ENCODE measurements at places on chromosomes 6 and 20. TPM values are rescaled to one million over a fixed set of nuclear protein-coding genes. Genes with fewer than 3 reads are reported as not detected.

Gene HCRTR2
- total RNA-seq = not detected

- H3K36me3 ChIP-seq = no peaks in the 10 kb centered on the region
- H3K4me3 ChIP-seq = no peak overlapping the region
- no peaks in the 10 kb centered on the region for H3K4me1 ChIP-seq
- H3K27me3 ChIP-seq = no peaks in the 10 kb centered on the region
Observed at GRCh38 chr6:34947561-34947960, 58.5 kb downstream of the ANKS1A start.

Gene MTFR2
- total RNA-seq = 25.2 TPM

Gene BPI
- not detected for total RNA-seq

DNA sequence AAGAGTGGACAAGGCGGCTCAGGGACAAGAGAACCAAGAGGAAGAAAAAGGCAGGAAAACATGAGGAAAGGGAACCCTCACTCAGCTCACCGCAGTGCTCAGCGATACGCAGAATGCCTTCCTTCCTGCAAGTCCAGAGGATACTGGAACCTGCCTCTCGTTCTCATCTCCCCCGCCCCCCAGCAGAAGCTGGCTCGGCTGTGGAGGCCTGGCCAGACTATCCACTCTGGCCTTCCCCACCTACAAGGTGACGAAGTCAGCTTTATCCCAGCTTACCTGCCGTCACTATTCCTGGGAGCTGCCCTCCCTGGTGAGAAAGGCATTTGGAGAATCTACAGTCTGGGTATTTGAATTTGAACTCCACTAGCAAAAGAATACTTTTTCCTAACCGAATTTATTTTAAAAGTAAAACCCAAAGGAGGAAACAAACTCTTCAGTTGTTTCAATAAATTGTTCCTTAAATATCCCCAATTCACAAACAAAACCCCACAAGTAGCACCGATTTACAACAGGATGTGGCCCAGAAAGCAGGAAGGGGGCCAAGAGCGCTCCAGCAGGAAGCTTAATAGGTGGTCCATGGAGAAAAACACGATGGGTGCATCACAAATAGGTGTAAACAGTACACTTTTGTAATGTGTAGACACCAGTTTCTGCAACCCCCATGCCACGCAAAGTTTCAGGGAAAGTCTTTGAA is 2.1 kb upstream of the DIDO1 start:
- no peak for DNase-seq
- H3K27ac ChIP-seq = peak overlapping the region; percentile 85
- peaks cover 11% of the 10 kb centered on the region for H3K36me3 ChIP-seq
- H3K27me3 ChIP-seq = no peaks in the 10 kb centered on the region
- peak overlapping the region; percentile 82 for H3K4me3 ChIP-seq

DNA sequence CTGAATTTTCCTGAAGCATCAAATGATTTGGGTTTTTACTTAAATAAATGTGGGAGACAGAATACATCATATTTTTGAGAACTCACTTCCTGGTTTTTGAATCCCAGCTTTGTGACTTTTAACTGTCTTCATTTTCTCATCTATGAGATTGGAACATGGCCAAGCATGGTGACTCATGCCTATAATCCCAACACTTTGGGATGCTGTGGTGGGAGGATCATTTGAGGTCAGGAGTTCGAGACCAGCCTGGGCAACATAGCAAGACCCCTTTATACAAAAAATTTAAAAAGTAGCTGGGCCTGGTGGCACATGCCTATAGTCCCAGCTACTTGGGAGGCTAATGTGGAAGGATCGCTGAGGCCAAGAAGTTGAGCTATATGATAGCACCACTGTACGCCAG is 122.3 kb downstream of the QKI start:
- H3K36me3 ChIP-seq = peaks cover 22% of the 10 kb centered on the region
- H3K27me3 ChIP-seq = no peaks in the 10 kb centered on the region
- no peak for DNase-seq
- peaks cover 15% of the 10 kb centered on the region for H3K4me1 ChIP-seq
- H3K4me3 ChIP-seq = no peak overlapping the region
- H3K27ac ChIP-seq = no peak overlapping the region

Gene PRSS16
- total RNA-seq = 2.3 TPM

GRCh38 chr6:96157018-96157565 is 141.3 kb downstream of the FUT9 start:
- H3K4me3 ChIP-seq = no peak overlapping the region
- peaks cover 7% of the 10 kb centered on the region for H3K4me1 ChIP-seq
- H3K27me3 ChIP-seq = no peaks in the 10 kb centered on the region
- no peaks in the 10 kb centered on the region for H3K36me3 ChIP-seq
- DNase-seq = no peak
- H3K27ac ChIP-seq = no peak overlapping the region

DNA sequence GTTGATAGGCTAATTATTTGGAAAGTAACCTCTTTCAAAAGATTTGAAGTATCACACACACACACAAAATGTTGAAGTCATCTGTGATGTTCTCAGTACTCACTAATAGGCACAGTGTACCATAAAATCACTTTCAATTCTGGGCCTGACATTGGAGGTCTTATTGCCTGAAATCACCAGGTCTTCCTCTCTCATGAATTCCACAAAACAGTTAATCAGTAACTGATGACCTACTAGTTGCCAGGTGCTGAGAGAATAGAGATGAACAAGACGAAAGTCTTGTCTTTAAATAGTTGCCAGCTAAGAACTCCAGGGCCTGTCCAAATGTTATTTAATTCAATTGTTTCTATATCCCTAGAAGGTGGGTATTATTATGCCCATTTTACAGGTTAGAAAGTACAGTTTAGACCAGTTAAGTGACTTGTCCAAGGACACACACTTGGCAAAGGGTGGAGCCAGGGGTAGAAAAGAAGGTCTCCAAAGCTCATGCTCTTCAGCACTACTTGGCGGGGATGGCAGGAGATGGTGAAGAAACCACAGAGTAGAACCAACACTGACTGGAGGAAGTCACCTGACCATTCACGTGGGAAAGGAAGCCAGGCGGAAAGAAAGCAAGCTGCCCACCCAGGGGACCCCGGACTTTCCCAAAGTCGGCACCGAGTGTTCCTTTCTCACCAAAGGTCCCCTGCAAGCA is 116.4 kb downstream of the KIF6 start:
- no peaks in the 10 kb centered on the region for H3K4me1 ChIP-seq
- DNase-seq = no peak
- no peak overlapping the region for H3K4me3 ChIP-seq
- H3K27ac ChIP-seq = no peak overlapping the region
- H3K36me3 ChIP-seq = no peaks in the 10 kb centered on the region

Gene PHACTR2
- 26.1 TPM for total RNA-seq

DNA sequence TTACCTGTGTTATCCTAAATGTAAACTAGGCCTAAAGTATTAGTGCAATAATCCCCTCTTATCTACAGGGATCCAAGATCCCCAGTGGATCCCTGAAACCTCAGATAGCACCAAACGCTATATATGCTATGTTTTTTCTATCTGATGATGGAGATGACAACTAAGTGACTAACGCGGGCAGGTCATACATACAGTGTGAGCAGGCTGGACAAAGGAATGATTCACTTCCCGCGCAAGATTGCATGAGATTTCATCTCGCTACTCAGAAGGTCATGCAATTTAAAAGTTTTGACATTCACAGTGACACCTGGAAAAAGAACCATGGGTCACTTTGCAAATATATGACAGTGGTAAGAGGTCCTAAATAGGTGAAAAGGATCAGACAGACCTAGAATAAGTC is 875.9 kb downstream of the HACE1 start:
- DNase-seq = no peak
- no peaks in the 10 kb centered on the region for H3K27me3 ChIP-seq
- no peaks in the 10 kb centered on the region for H3K36me3 ChIP-seq
- no peaks in the 10 kb centered on the region for H3K4me1 ChIP-seq
- no peak overlapping the region for H3K4me3 ChIP-seq
- H3K27ac ChIP-seq = no peak overlapping the region

DNA sequence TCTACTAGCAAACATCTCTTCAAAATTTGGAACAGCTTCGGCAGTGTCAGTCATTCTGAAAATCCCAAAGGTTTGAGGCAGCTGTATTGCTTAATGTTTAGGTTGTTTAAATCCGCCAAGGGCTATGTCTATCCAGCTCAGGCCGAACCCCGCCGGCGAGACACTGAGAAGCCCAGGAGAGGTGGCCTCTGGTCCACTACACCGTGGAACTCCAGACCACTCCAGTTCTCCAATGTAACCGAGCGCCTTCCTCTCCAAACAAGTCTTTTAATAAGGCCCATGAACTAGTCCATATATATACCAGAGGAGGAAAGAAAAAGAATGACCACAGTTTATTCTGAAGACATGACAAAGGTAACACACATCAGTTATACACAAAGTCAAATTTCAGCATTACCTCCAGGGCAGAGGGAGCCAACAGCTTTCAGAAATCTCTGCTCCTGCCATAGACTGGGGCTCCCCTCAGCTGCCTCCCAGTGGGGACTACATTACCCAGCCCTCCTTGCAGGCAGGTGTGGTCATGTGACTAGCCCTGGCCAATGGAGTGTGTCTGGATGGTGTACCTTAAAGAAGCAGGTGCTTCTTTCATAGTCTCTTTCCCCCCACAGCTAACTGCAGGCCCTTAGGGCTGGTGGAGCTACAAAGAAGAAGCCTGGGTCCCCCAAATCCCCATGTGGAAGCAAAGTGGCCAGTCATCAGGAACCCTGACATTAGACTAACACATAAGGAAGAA is at the start of gene RAMACL:
Gene RAMACL (minus strand): TSS at position 255 of the 733 bp plus-strand sequence. CDS start 201 bp downstream, at position 54.
- no peak within 1 kb of the TSS for H3K4me3 ChIP-seq
- H3K27me3 ChIP-seq = no peaks in the 10 kb centered on the region
- H3K27ac ChIP-seq = no peak within 1 kb of the TSS
- no peaks in the 10 kb centered on the region for H3K36me3 ChIP-seq

Gene ANKRD6
- total RNA-seq = 4.0 TPM

- H3K36me3 ChIP-seq = no peaks in the 10 kb centered on the region
- H3K4me1 ChIP-seq = no peaks in the 10 kb centered on the region
- H3K27me3 ChIP-seq = peaks cover 12% of the 10 kb centered on the region
- H3K4me3 ChIP-seq = no peak overlapping the region
Observed at GRCh38 chr20:1033751-1034414, 31.8 kb upstream of the RSPO4 start.

Gene SCGN
- not detected for total RNA-seq

Data from activated CD4-positive, alpha-beta memory T cell treated with anti-CD3 and anti-CD28 coated beads for 36 hours (primary cell).